ENCODE measurements at places on chromosomes 6 and 20.

DNA sequence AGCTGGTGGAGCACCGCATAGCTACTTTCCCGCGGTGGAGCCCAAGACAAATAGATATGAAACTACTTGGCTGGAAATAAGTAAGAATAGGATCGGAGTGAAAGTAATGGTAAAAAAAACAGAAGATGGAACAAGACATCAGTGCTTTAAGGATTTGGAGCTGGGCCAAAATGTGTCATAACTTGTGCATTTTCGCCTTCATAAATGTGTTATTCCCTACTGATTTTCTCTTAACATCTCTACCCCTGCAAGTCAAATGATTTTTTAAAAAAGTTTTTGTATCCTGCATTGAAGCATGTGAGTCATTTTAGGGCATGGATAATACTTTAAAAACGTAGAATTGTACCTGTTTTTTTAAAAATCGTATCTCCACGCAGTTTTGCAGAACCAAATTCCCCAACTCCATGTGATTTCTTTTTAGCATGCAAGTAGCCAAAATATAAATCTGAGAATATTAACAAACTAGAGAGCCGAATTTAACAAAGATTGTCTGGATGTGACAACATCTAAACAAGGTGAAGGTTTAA lies 882 bp upstream of the FAM184A start:
- no peak for DNase-seq

DNA sequence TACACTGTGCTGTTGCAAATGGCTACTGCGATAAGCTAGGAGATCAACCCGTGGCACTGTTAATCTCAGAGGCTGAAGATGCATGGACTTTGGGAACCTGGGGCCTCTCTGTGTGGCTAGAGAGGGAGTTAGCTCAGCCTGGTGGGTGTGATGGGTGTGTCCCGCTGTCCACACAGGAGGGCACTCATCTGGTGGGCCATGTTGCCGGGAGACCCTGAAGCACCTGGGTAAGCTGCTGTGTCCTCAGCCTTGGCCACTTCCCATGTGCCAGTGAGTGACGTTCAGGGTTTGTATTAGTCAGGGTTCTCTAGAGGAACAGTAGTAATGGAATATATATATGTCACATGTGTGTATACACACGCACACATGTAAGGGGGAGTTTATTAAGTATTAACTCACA lies 132.7 kb downstream of the ERMARD start:
- no peak for DNase-seq

DNA sequence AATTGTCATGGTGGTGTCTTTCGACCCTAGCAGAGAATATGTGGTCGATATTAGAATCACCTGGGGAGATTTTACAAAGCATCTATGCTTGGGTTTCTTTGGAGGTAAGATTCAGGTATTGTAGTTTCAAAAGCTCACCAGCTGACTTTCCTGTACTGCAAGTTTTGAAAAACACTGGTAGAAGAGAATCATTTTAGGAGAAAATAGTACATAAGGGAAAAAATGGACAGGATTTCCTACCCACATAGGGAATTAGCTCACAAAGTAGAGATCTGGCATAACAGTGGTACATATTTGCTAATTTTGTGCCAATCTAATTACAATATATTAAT lies 27.4 kb upstream of the ABT1 start:
- DNase-seq = no peak

GRCh38 chr20:12715371-12715770 lies 293.4 kb upstream of the SPTLC3 start:
- DNase-seq = no peak

DNA sequence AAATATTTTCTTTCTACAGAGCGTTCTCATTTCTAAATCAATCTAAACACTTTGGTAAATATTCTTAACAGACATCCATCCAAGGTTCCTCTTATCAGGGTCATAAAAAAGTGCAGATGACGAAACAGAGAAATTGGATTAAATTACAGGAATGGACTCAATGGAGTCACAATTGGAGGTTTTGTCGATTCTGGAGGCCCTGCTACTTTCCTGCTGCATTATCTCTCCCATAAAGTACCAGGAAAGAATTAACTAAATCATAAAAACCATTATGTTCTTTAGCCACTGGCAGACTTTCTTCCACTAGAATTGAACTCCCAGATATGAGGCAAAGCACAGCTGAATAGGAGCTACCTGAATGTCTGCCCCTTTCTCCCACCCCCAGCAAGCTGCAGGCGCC lies 610.6 kb downstream of the HDGFL1 start:
- no peak for DNase-seq

GRCh38 chr6:3939964-3940363 lies 90.8 kb downstream of the FAM50B start:
- no peak for DNase-seq

GRCh38 chr6:90004511-90004910 lies 110.2 kb downstream of the GJA10 start:
- DNase-seq = no peak

DNA sequence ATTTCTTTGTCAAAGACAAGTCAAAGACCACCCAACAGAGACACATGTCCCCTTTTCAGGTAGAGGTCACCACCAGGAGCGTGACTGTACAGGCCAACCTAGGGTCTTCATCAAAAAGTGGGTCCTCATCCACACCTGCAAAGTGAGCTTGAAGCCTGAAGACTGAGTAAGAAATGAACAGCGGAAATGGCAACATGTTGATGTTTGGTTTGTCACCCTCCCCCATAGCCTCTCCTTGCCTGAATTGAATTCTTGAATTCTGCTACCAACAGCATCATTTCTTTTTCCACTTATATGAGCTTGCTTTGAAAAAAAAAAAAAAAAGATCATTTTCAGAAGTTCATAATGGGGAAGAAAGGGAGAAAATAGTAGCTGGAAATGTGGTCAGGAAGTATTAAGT lies 104.4 kb downstream of the NFATC2 start:
- no peak for DNase-seq

- DNase-seq = no peak
These were observed 108.7 kb upstream of the SIRPA start for GRCh38 chr20:1786486-1786885.

- no peak for DNase-seq
These were observed 102.8 kb upstream of the SGK1 start for GRCh38 chr6:134420614-134421181.

- DNase-seq = no peak
These were observed 674.2 kb upstream of the FLRT3 start for GRCh38 chr20:15011631-15012030.

DNA sequence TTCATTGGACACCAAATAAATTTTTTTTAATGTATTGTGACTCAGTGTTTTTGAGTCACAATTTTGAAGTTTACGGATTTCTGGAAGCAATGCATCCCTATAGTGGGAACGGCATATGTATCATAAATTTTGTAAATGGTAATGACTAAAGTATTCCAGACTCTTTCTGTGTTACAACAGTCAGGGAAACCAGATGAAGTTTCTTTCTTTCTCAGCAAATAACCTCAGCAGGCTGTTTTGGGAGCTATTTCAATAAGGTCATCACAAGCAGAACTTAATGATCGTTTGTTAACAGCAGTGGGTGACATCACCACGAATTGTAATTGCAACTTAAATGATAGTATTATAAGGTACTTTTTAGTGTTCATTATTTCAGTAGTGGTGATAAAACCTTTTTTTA lies 52.0 kb downstream of the HIVEP1 start:
- no peak for DNase-seq

Measured in glutamatergic neuron (in vitro differentiated cells).